ENCODE measurements at places on chromosomes 7 and 10.

DNA sequence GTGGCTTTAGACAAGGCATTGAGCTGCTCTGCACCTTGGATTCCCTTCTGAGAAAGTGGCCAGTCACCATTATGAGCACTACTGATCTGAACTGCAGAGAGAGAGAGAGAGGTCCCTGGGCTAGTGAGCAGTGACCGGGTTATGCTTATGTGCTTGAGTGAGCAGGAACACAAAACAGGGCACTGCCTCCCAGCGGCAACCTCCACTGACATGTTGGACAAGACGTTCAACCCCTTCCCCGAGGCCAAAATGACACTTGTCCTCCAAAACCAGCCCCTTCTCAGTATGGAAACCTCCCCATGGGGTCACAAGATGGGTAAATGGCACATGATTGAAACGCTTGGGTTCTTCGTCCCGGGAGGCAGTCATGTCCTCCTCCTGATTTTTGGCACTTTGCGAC is 339.4 kb upstream of the ZMIZ1 start:
- DNase-seq: no peak

- no peak for DNase-seq
These were observed 32.8 kb upstream of the MEOX2 start for GRCh38 chr7:15719311-15719710.

GRCh38 chr10:118342638-118343020 is 505 bp upstream of the FAM204A start:
- no peak for DNase-seq

DNA sequence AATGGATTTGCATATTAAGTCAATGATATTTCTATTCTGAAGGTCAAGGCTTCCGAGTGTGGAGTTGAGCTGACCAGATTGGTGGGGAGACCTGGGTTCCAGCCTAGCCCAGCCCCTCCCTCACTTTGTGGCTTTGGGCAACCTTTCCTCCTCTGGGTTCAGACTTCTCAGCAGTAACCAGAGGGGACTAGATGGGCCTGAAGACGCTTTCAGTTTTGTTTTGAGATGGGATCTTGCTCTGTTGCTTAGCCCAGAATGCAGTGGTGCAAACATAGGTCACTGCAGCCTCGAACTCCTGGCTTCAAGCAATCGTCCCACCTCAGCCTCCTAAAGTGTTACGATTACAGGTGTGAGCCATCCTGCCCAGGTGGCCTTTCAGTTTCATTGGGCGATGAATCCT is 68.1 kb upstream of the LEP start:
- DNase-seq: no peak

DNA sequence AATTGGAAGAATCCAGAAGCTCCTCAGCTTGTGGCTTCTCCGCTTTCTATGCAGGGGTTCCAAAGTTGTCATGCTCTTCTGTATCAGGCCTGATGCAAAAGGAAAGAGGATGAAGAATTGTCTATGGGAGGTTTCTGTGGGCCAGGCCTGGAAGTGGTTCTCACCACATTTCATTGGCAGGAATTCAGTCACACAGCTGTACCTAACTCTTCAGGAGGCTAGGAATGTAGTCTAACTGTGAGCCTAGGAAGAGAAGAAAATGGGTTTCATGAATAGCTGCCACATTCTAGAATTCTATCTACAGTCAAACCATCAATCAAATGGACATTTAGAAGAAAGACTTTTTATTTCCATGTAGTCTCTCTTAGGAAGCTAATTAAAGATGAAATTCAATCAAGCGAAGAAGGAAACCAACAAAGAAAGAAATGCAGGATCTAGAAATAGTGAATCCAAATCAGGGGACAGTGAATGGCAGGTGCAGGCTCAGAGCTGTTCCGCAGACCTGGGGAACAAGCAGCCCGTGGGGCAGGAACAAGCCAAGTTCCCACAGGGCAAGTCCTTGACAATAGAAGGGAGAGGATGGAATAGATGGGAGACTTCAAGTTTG is 25.4 kb upstream of the USP6NL start:
- no peak for DNase-seq

GRCh38 chr7:1444925-1445322 is 14.3 kb downstream of the MICALL2 start:
- no peak for DNase-seq

DNA sequence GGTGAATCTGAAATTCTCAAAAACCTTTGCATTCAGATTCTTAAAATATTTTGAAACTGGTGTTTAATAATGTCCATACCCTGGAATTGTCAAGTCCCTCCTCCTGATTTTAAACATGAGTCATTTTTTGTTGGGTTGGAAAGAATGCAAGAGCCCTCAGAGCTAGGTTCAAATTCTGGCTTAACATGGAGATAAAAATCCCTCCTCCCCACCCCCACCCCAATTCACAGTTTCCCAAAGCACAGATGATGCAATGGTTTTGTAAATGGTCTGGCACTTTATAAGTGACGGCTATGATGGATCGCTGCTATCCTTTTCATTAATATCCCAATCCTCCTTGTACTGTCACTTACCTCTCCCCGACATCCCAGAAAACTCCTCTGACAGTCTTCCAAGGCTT is 332.8 kb downstream of the PLXNA4 start:
- no peak for DNase-seq

DNA sequence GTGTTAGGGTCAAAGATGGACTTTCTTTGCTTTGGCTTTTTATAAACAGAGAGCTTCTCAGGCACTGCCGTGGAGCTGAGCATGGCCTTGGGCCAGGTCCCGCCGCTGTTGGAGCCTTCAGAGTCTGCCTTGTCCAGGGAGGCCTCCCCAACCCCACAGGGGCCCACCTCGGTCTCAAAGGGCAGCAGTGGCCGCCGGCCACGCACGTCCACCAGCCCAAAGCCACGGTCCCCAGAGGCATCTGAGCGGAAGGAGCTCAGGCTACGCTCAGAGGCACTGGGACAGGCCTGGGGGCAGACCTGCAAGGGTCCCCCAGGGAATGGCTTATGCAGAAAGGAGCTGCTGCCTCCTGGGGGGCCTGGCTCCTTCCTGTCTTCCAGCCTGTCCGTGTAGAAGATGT is 105.0 kb downstream of the DLG5 start:
- no peak for DNase-seq

GRCh38 chr7:142409471-142409870 is 151.6 kb upstream of the PRSS58 start:
- no peak for DNase-seq

GRCh38 chr10:44354771-44355170 is 30.1 kb downstream of the CXCL12 start:
- DNase-seq: no peak

DNA sequence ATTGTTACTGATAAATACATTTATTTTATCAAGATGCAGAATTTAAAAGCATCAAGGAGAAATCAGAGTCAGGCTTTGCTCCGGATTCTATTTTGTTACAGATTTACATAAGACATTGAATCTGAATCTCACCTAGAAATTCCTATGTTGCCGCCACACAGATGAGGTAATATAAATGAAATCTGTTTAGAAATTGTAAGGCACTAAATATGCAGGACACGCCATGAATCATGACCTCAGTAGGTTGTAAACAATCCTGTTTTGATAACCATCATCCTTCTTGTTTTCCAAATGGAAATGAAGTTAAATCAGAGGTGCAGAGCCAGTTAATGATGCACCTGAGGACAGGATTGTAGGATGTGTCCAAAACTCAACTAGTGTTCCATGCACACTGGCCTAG is 778.0 kb downstream of the MAGI2 start:
- no peak for DNase-seq

DNA sequence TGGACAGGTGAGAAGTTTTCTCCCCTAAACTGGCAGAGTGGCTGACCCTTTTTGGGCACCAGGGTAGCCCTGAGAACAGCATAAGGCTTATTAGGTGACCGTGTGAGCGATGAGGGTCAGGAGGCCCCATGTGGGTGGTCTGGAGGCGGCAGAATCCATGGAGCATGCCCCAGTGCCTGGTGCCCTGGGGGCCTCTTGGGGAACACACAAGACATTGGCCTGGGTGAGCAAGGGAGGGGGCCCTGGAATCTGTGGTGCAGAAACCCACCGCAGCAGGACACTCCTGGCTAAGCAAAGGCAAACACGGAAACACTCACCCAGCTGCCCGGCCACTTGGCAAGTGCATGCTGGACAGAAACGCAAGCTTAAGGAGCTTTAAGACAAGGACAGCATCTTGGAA is 29.5 kb downstream of the YKT6 start:
- no peak for DNase-seq

GRCh38 chr10:70440296-70441160 is 953 bp downstream of the NODAL start:
- DNase-seq: no peak

GRCh38 chr7:37683246-37684120 is at the start of gene GPR141:
Gene GPR141, plus strand, starts transcription at chr7:37683766. Its CDS starts 56,628 bp downstream, at chr7:37740394.
- no peak for DNase-seq

GRCh38 chr10:27658788-27659187 is 86.8 kb downstream of the MKX start:
- no peak for DNase-seq

DNA sequence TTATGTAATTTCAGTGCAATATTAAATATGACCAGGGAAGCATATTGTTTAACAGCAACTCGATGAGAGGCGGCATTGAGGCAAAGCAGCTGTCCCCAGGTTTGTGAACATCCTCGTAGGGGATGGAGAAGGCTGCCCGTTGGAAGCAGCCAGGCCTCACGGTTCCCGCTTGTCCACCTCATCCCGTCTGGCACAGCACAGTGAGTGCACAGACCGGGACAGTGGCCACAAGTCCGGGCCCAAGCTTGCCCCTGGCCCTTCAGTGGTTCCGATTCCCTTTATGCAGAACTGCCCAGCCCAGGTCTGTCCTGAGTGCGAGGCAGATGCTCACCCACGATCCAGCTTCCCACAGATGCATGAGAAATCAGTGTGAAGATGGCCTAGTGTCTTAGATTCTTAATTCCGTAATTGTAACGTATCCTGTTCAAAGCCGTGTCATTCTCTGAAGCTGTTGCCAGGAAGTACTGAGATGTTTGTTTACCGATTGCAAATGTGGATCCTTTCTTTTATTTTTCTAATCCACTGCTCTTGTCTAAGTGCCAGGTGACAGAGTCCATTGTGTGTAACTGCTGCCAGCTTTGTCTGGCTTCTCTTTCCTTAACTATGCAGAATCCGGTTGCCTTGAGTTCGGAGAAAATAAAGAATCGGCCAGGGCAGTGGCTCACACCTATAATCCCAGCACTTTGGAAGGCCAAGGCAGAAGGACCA is 35.5 kb downstream of the PFKP start:
- peak; percentile 87 for DNase-seq

- no peak for DNase-seq
These were observed 50.6 kb downstream of the PWWP2B start for GRCh38 chr10:132447446-132448247.

- no peak for DNase-seq
These were observed 443.5 kb downstream of the NRG3 start for GRCh38 chr10:82318534-82318933.

- no peak for DNase-seq
These were observed 48.5 kb downstream of the AMZ1 start for GRCh38 chr7:2736411-2736914.

- no peak for DNase-seq
These were observed 31.0 kb downstream of the GPR141 start for GRCh38 chr7:37714606-37715005.

GRCh38 chr10:95394161-95394880 is 103.5 kb upstream of the PDLIM1 start:
- DNase-seq: no peak

- DNase-seq: no peak
These were observed 8.0 kb upstream of the MBL2 start for GRCh38 chr10:52780391-52781155.

- DNase-seq: peak; percentile 41
These were observed 63.7 kb upstream of the WAPL start for GRCh38 chr10:86585037-86585929.

DNA sequence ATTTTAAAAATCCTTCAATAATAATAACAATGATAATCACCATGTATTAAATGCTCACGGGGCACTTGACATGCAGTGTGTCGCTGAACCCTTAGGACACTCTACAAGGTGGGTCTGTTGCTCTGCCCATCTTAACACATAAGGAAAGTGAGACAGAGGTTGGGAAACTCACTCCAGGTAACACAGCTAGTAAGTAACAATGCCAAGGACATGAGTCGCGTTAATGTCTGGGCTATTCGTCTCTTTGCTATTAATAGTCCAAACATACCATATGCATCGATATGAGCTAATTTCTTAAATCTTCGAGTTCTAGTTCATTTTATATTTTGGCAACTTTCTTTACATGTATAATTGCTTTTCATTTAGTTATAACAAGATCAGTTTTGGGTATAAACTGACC is 79.5 kb downstream of the BEND7 start:
- DNase-seq: no peak

Measured in NCI-H2029 (cell line).